Glomerular endothelial cell (primary cell): ENCODE measurements at places on chromosomes 12 and 14.

GRCh38 chr14:50954811-50955372 is 10.6 kb upstream of the PYGL start:
- peak; percentile 77 for DNase-seq

- DNase-seq: no peak
These were observed 79.5 kb downstream of the IRF2BPL start for GRCh38 chr14:76948976-76949375.

DNA sequence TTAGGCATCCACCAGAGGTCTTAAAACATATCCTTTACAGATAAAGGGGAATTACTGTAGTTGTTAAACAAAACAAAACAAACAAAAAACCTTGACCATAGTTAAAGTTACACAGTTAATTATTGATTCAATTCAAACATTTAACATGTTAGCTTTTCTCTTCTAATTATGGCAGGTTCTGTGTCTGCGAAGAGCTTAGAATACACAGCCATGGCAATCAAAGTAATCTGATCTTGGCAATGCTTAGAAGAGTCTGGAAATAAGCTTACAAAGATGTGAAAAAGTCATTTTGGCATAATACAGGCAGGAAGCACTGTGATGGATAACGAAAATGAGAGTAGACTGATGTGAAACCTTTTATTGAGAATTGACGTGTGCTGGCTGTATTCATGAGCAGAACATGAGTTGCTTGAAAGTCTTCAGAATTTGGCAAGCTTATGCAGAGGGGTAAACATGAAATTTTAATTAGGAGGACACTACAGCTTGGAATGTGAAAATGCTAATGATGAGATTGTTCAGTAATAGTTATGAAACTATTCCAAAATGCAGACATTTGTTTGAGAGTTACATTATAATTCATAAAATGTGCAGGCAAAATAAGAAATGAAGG is 629.6 kb downstream of the FSCB start:
- DNase-seq: no peak

DNA sequence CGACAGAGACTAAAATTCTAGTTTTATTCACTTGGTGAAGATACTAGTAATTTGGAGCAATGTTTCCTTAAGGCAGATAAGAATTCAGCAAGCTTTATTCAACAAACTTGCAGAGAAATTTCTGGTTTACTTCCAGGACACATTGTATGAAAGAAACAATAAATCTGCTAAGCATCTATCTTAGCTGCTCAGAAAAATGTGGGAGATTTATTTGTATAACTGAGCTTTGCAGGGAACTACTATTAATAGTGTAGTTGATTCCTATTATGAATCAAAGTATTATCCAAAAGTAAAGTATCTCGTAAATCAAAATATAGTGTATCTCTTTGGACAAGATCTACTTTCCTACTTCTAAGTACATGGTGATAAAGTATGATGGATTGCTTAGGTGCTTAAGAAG is 239.4 kb upstream of the TMTC1 start:
- no peak for DNase-seq

GRCh38 chr12:101924618-101925017 is 47.2 kb downstream of the DRAM1 start:
- no peak for DNase-seq

GRCh38 chr12:125218952-125219351 is 153.7 kb downstream of the AACS start:
- DNase-seq: no peak

- no peak for DNase-seq
These were observed 315.6 kb upstream of the ATP2B1 start for GRCh38 chr12:90024262-90024661.

GRCh38 chr12:132071830-132072384 is 72.2 kb downstream of the DDX51 start:
- DNase-seq: no peak

DNA sequence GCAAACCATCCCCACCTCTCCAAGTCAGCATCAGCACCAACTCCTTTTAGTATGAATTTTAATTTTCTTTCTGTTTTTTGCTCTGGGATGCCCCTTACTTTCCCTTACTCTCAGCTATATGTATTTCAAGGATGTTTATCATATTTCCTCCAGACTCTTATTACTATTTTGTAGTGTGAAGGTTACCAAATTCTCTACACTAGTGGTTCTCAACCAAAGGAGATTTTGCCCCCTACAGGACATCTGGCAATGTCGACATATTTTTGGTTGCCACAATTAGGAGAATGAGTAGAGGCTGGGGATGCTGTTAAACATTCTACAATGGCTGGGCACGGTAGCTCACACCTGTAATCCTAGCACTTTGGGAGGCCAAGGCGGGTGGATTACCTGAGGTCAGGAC is 29.1 kb upstream of the SOS2 start:
- peak; percentile 3 for DNase-seq

DNA sequence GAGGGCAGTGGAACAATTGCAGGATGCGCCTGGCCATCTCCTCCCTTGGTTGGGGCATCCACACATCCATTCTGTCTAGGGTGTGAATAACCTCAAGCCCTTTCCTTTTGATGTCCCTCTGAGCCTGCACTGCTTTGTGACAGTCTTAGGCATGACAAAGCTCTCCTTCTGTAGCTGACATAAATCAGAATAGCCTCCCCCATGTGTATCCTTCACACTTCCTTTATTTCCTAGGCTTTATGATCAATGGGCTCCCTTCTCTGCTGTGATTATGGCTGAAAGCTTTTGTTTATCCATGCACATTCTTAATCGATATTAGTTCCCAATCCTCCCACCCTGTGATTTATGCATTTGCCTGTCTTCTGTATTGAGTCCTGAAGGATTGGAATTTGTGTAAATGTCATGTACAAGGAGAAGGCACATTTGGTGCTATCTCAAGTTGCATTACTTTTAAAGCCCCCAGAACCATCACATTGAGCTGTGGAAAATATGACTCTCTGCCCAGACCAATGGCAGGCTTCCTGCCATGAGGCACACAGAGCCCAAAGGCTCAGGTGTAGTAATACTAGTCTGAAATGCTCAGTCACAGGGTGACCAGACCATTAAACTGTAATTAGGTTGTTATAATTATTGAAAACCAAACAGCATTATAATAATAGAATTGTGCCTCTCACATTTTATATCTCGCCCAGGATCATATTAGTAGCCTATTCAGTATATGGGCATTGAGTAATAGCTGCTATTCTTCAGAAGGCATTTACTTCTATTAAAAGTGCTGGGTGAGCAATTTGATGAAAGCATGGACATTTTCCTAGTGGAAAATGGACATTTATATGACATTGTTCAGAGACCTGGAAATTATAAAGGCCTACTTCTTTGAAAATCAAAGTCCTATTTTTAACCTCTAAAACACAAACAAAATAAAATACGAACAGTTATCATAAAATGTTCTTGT is 14.0 kb downstream of the EMP1 start:
- DNase-seq: no peak

DNA sequence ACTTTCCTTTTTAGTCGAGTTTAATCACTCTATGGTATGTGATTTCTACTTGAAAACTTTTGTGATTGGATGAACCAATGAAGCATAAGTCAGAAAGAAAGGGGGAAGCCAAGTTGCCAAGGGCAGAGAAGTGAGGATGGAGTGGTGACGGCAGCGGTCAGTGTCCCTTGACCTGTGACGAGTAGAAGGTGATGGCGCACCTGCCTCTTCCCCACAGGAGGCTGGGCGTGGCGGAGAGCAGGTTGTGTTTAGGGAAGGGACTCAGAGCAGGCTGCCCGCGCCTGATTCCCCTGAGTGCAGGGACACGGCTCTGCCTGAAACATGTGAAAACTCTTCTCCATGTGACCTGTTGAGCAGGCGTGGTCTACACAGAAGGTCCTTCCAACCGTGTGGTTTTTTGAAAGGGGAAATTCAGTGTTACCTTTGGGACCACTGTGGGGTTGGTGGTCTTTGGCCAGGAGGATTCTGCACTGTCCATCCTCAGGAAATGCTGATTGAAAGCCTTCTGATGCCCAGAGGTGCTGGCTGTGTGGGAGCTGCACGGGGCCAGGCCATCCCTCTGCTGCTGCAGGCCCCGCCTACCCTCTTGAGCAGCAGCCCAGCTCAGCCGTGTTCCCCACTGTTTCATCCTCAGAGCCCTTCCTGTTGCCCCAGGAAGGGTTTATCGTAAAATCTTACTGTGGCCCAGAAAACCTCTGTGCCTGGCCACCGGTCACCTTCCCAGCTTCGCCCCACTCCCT is 23.5 kb upstream of the AMN start:
- no peak for DNase-seq

GRCh38 chr14:39568809-39569538 is 136.7 kb upstream of the FBXO33 start:
- DNase-seq: no peak

- DNase-seq: no peak
These were observed 18.1 kb upstream of the SGPP1 start for GRCh38 chr14:63745858-63746425.

GRCh38 chr14:106823552-106823951 is 1297.2 kb downstream of the TMEM121 start:
- no peak for DNase-seq

DNA sequence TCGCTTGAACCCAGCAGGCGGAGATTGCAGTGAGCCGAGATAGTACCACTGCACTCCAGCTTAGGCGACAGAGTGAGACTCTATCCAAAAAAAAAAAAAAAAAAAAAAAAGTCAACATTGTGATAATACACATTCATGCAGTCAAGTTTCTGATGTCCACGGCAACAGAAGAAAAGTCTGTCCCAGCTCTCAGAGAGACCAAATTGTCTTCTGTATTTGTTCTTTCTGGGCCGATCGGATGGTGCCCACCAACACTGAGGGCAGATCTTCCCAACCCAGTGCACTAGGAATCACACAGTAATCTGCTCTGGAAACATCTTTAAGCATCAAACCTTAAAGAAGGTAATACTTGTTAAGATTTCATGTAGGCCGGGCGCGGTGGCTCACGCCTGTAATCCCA is 31.6 kb downstream of the EAPP start:
- no peak for DNase-seq

DNA sequence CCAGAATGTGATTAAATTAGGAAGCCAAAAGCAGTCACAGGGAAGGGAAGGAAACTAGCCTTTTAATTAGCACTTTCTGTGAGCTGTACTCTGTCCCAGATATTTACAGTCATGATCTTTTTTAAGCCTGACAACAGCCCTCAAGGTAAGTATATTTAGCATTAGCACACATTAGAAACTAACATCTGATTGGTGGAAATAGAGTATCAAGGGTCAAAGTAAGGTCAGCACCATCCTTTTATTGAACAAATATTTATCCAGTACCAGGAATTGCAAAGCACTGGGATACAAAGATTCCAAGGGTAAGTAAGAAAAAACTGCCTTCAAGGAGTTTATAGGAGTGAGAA is 28.2 kb downstream of the RPGRIP1 start:
- DNase-seq: no peak

DNA sequence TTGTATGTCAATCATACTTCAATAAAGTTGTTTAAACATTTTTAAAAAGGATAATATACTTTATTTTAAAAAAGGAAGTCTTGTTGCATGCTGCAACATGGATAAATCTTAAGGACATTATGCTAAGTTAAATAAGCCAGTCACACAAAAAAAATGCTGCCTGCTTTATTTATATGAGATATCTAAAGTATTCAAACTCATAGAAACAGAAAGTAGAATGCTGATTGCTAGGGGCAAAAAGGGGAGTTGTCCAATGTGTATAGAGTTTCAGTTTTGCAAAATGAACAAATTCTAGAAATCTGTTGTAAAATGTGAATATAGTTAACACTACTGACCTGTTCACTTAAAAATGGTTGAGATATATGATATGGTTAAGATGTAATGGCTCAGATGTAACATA is 8.7 kb downstream of the KLRC4 start:
- no peak for DNase-seq

DNA sequence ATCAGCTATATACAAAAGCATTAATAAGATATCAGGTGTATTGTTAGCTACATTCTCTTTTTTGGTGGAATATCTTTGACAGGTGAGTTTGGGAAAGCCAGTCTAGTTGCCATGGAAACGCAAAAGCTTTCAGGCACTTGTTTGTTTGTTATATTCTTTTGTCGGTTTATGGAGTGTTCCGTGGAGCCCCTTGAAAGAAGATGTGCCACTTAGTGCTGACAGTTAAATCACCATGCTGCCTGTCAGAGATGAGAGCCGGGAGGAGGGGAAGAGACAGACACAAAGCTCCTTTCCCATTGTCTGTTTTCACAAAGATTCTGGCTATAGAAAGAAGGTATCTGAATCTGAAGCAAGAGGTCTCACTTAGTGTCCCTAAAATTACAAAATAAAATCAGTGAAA is 170.8 kb downstream of the SNAPC1 start:
- no peak for DNase-seq

DNA sequence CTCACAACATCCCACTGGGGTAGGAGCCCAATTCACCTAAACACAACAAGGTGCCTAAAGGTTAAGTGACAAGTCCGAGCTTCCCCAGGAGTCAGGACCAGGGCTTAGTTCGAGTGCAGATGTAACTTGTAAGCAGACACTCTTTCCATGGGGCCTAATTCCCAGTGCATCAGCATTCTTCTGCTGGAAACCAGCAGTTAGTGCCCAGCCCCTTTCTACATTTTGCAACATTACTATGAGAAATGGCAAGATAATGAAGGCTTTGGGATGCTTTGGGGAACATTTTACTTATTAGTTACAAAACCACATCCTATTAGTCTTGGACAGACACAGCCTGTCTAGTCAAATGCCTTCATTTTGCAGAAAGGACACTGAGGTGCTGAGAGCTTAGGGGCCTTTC is 179.8 kb downstream of the CALM1 start:
- no peak for DNase-seq

DNA sequence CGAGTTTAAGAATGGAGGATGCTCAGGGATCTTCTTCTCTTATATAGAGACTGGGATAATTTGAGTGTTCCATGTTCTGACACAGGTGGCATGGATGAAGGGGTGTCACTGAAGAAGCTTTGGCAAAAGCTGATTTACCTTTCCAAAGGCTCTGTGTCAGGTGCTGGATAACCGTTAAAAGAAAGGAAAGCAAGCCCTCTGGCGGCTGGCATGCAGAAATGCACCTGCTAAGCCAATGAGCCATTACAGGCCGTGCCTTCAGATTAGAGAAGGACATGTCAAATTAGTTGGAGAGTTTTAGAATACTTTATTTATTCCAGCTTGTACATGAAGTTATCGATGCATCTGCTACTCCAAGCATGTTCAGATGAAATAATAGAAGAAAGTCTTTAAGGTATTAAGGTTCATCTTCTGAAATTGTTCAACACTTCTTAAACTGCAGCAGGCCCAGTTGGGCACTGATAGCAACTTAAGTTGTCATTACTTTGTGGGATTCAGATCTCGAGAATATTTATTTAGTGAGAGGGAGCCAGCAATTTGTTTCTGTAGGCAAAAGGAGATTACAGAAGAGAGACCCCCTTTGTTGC is 678.2 kb downstream of the NRXN3 start:
- DNase-seq: no peak

GRCh38 chr12:92722897-92723296 is 20.1 kb downstream of the PLEKHG7 start:
- no peak for DNase-seq
